ENCODE measurements at places on chromosomes 3 and 15. TPM values are rescaled to one million over a fixed set of nuclear protein-coding genes. Genes with fewer than 3 reads are reported as not detected.
A peak's percentile ranks its signal among the peaks of the same experiment; 100 is the strongest.

CDCP1 gene
- 1.8 TPM for total RNA-seq

STAB1 gene
- total RNA-seq, result 256 TPM

BCHE gene
- 2.6 TPM for total RNA-seq

TRA2B gene
- 104 TPM for total RNA-seq

CFAP161 gene
- total RNA-seq, result not detected

CYP1A1 gene
- total RNA-seq, result 0.18 TPM

RARB gene
- total RNA-seq, result 15.2 TPM

CAV3 gene
- not detected for total RNA-seq

ARPIN gene
- 30.1 TPM for total RNA-seq

CCR9 gene
- 0.31 TPM for total RNA-seq

SPRED1 gene
- 56.4 TPM for total RNA-seq

GRCh38 chr3:100401674-100402041, 319 bp downstream of the LNP1 start:
- DNase-seq, result peak; percentile 59

DNA sequence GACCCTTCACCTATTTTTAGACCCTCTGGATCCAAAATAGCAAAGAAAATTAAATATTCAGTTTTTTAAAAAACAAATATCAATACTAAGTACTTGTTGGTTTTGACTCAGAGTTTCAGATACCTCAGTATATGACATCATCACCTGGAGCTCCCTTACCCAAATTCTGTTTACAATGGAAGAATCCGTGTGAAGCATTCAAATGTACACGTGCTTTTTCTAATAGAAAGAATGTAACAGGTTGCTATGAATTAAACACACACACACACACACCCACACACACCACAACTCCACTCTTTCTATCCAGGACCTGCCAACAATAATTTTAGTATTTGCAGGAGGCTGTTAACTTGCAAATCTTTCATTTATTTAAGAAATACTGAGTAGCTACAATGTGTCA, 221.8 kb downstream of the THRB start:
- no peak for DNase-seq

GRCh38 chr3:174099724-174100123, 702.2 kb downstream of the NLGN1 start:
- no peak for DNase-seq

GRCh38 chr15:58515807-58516206, 84.0 kb downstream of the LIPC start:
- DNase-seq, result no peak

DNA sequence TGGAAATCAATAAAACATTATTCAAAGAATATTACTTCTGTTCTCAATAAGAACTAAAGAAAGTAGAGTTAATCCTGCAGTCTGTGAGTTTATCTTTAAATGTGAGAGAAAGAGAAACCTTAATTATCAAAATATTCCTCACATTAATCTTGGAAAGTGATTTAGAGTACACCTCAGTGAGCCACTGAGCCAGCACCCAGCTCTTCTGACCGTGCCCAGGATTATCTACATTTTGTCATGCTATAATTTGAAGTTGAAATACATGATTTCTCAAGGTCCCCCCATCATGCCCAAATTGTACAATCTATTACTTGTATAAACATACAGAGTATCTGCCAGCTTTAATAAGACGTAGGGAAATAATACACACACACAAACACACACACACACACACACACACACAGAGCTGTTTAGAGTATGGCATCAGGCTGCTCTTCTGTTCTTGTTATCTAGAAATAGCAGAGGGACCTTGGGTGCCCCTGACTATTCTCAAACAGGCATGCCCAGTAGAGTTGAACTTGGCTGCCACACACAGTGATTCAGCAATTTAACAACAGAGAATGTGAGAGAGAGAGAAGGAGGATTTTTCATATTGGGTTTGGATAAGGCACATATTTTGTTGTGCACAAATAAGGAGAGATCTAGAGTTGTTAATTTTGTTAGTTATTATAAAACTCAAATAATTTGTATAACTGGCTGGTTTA, 74.4 kb downstream of the P2RY1 start:
- no peak for DNase-seq

DNA sequence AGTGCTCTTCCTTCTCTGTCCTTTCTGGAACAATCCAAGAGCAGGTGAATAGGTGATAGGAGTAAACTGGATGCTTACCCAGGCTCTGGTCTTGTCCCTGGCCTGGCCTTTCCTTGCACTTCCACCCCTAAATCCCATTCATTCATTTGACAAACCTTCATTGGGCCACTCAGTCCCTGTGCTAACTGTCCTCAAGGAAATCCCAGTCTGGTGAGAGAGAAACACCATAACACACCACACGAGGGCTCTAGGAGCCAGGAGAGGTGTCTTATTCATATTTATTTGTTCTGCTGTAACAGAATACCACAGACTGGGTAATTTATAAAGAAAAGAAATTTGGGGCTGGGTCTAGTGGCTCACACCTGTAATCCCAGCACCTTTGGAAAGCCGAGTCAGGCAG, 22.8 kb downstream of the EFCC1 start:
- no peak for DNase-seq

DNA sequence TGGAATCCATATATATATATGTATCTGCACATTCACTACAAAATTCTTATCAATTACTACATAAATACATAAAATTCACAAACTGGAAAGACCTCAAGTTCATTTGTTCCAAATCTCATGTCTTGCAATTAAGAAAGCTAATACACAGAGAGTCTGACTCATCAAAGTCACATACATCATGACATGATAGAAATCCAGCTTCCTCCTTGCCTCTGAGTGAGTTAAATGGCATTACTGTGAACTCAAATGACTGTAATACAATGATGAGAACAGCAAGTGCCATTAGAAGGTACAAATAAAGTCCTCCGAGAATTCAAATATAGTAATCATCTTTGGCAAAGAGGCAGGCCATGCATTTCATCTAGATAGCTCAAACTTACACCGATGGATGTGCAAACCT, 55.1 kb upstream of the AGTR1 start:
- DNase-seq, result no peak

DNA sequence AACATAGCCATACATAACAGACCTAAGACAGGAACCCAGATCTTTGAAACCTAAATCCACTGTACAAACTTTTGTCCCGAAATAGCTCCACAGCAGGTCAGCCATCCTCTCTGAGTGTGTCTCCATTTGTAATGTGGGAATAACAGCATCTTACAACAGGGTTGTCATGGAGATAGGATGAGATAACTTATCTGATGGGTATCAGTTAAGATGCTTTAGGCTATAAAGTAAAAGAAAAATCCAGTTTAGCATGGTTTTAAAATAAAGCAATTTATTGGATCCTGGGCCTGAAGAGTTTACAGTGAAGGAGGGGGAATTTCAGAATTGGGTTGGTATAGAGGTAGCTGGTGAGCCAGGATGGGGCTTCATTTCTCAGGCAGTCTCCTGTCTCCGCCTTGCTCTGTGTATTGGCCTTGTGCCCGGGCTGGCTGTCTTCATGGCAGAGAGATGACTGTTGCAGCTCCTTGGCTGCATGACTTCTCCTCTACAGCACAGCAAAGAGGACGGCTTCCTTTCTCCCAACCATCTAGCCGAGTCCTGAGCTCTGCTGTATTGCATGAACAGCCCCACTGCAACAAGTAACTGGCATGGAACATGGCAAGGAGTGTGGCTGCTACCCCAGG, 131.9 kb upstream of the PROK2 start:
- DNase-seq, result peak; percentile 62

- peak; percentile 23 for DNase-seq
These were observed 18.2 kb upstream of the SKOR1 start for GRCh38 chr15:67807141-67807540.

DNA sequence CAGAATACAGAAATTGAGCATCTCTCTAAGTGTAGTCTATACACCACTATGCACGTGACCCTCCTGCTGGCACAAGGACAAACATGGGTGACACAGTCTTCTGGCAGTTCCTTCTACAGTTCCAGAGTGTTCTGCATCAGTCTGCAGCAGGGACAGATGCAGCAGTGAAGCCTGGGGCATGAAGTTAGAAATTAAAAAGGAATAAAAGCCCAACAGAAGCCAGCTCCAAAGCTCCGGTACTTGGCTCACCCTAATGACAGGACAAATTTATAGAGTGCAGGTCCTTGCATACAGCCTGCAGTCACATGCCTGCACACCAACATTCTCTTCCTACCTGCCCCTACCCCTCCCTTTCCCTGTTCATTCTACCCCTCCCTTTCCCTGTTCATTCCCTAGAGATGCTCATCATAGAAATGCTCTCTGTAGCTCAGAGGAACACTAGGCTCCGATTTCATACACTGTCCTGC, 15.0 kb downstream of the UACA start:
- no peak for DNase-seq

DNA sequence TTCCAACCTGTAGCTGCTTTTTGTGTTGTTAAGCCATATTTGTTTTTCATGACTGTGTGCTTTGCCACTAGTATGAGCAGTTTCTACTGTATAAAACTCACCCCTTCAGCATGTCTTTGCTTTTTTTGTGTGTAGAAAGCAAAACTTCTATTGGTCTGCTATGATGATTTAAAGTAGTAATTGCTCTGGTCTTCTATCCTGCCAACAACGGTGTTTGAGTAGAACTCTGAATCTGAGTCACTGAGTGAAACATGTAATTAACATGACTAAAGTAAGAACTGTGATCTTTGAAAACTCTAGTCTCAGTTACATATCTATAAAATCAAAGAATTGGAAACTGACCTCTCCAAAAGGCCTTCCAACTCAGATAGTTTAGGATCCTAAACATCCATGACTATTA, 133.6 kb downstream of the TPRG1 start:
- DNase-seq, result no peak

GRCh38 chr3:52752045-52752660, 18.6 kb downstream of the NEK4 start:
- no peak for DNase-seq

DNA sequence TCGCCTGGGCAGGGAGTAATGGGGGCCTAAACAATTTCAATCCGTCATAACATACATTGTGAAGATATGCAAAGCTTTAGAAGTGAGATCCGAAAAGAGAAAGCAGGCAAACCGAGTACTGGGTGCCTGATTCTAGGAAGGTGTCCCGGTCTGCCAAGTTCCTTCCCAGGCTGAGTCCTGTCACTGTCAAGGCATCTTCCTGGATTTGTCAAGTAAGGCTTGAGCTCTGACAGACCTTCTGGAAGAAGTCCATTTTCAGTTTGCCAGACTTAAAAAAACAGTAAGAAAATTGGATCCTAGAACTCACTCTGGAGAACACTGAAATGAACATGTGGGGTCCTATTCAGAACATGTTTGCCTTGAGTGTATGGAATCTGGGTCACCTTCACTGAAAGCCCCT, 253.9 kb downstream of the RORA start:
- no peak for DNase-seq

GRCh38 chr15:82831894-82832600, 22.6 kb downstream of the WHAMM start:
- DNase-seq, result no peak

- no peak for DNase-seq
These were observed 134.0 kb downstream of the LPP start for GRCh38 chr3:188287762-188288505.

- DNase-seq, result no peak
These were observed 12.6 kb upstream of the PAK2 start for GRCh38 chr3:196726788-196727675.

GRCh38 chr3:13073326-13074005, at the start of gene IQSEC1:
Gene IQSEC1 (minus strand): TSS chr3:13073429. CDS start chr3:13073014, 415 bp downstream.
- peak; percentile 70 for DNase-seq

- no peak for DNase-seq
These were observed 203.6 kb downstream of the CGGBP1 start for GRCh38 chr3:87855211-87855610.

DNA sequence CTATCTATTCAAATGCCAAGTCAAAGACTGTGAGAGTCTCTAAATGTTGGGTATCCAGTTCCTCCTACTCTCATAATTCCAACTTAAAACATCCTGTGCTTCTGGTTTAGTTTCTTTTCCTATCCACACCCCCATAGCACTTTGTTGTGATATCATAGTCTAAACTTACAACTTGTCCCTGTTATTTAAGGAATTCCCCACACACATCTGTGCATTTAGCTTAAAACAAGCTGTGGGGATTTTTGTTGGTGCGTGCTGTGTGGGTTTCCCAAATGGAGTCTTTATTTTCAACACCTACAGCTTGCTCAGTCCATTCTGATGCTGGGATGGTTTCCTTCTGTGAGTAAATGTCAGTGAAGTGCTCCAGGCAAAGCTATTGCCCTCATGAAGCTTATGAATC, 167.3 kb downstream of the GMNC start:
- no peak for DNase-seq

DNA sequence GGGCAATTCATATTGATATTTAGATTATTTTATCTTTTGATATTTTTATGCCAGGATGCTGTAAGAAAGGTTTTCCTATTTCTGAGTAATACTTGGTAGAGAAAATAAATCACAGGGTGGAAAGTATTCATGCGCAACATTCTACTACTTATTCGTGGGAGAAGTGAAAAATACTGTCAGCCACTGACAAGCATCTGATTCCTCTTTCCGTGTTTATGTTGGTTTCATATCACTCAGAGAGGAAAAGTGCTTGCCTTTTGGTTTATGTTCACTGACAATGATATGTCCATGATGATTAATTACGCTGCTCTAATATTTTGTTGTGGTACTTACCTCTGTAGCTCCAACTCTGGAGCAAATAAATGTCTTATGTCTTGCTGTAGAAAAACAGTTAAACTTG, 429.4 kb downstream of the EDEM1 start:
- DNase-seq, result no peak

GRCh38 chr15:40286061-40286532, 3.2 kb upstream of the ANKRD63 start:
- DNase-seq, result no peak

- DNase-seq, result no peak
These were observed 76.2 kb downstream of the NR2F2 start for GRCh38 chr15:96406701-96407100.

DNA sequence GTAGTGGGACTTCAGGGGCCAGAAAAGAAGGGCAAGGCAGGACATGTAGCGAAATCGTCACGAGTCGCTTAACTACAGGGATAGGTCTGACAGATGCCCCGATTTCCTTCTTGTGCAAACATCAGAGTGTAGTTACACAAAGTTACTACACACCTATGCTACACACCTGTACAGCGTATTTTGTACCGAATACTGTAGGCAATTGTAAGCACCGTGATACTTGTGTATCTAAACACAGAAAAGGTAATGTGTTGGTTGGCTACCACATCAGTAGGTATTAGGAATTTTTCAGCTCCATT, 515 bp upstream of the MTHFS start:
- no peak for DNase-seq

- DNase-seq, result no peak
These were observed 15.7 kb upstream of the ZBTB20 start for GRCh38 chr3:115162759-115163158.
